ENCODE measurements at places on chromosomes 1 and 21.

DNA sequence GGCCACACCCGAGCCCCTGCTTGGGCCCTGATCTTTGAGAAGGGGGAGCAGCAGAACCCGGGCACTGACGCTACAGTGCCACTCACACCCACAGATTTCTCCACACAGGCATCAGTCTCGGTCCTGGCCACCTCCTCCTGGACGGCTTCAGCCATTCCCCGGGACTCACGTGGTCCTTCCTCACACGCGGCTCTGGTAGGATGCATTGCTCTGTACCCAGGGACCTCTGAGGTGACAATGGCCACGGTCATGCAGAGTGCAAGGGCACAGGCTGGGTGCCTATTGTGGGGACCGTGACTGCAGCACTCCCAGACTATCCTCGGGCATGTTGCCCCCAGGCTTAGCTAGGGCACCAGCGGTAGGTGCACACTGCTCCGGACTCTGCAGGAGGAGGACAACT is 11.8 kb upstream of the ZNF670 start:
- no peak for DNase-seq

- DNase-seq: no peak
Measured at GRCh38 chr1:221488550-221488949, 253.3 kb downstream of the DUSP10 start.

DNA sequence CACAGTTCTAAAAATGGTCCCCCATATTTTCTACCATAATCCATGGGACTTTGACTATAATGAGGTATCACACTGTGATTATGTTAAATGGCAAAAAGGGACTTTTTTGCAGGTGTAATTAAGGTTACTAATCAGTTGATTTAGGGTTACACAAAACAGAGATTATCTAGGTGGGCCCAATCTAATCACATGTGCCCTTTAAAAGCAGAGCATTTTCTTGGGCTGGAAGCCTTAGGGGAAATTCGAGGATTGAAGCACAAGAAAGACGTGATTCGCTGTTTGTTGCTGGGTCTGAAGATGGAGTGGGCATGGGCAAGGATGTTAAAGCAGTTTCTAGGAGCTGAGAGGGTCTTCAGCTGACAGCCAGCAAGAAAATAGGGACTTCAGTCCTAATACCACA is 13.4 kb downstream of the RAVER2 start:
- DNase-seq: no peak

- DNase-seq: no peak
Measured at GRCh38 chr21:45478816-45479669, 63.2 kb downstream of the SLC19A1 start.

GRCh38 chr1:175002910-175003517 is 3.3 kb downstream of the CACYBP start:
- no peak for DNase-seq

Data from NT2/D1 (cell line).